ENCODE measurements at places on chromosomes 1 and 21. TPM values are rescaled to one million over a fixed set of nuclear protein-coding genes. Genes with fewer than 3 reads are reported as not detected.

Gene C1orf116
- total RNA-seq = 0.67 TPM

Gene UBE4B
- total RNA-seq = 64.5 TPM

Gene CYP4A22
- total RNA-seq = not detected

Gene FLG2
- not detected for total RNA-seq

Gene LCE1D
- total RNA-seq = not detected

Gene NEGR1
- 2.4 TPM for total RNA-seq

Gene BMP8B
- 0.31 TPM for total RNA-seq

Gene DFFB
- total RNA-seq = 11.0 TPM

Gene ROR1
- total RNA-seq = 81.4 TPM

Gene TMEM81
- total RNA-seq = 4.6 TPM

Measured in mesothelial cell of epicardium (in vitro differentiated cells).